C1 segment of cervical spinal cord (tissue), 14 donors: ENCODE measurements at places on chromosomes 7 and 10.

GRCh38 chr10:87723500-87723899, 63.8 kb downstream of the PAPSS2 start:
- no peak for DNase-seq

DNA sequence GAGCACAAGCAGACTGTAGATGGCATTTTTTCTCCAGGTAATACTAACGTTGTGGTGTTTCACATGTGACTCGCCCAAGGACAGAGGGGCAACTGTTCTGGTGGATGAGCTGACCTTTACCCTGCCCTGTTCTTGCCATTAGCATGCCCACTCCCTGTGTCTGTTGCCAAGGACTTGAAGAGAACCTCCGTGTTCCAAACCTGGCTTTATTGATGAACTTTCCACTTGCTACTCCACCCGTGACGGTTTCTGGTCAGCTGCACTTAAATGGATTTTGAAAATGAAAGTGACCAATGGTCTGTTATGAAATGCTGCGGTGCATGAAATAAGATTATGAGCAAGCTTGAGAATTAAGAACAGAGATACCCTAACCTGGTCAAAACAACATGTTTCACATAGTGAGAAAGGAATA, 30.4 kb downstream of the LRRC4 start:
- DNase-seq: no peak

- no peak for DNase-seq
Measured at GRCh38 chr7:113831556-113831955, 87.3 kb downstream of the PPP1R3A start.

DNA sequence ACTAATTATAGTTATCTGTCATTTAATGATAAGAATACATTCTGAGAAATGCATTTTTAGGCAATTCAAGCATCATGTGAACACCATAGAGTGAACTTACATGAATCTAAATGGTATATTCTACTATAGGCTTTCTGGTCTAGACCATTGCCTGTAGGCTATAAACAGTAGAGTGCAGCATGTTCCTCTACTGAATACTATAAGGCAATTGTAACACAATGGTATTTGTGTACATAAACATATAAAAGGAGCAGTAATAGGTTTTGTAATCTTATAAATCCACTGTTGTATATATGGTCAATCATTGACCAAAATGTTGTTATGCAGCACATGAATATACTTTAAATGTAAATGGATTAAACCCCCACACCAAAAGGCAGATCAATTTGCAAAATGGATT, 71.6 kb downstream of the AKR1C4 start:
- DNase-seq: no peak

GRCh38 chr7:55252386-55252785, 112.8 kb upstream of the LANCL2 start:
- no peak for DNase-seq

DNA sequence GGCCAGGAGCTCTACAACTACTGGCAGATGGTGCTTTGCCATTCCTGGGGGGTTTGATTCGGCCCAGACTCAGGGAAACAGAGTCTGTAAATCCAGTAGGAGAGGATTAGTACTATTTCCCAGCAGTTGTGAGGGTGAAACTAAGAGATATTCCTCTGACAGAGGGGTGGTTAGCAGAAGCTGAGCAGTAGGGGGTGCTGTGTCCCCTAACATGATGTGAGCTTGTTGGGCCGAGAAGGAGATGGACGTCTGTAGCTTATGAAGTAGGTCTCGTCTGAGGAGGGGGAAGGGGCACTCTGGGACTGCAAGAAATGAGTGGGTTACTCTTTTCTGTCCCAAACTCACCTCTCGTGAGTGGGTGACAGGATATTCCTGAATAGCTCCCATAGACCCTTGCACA, 179.2 kb upstream of the MBL2 start:
- no peak for DNase-seq

- no peak for DNase-seq
Measured at GRCh38 chr10:131909929-131910328, 9.1 kb downstream of the PPP2R2D start.

DNA sequence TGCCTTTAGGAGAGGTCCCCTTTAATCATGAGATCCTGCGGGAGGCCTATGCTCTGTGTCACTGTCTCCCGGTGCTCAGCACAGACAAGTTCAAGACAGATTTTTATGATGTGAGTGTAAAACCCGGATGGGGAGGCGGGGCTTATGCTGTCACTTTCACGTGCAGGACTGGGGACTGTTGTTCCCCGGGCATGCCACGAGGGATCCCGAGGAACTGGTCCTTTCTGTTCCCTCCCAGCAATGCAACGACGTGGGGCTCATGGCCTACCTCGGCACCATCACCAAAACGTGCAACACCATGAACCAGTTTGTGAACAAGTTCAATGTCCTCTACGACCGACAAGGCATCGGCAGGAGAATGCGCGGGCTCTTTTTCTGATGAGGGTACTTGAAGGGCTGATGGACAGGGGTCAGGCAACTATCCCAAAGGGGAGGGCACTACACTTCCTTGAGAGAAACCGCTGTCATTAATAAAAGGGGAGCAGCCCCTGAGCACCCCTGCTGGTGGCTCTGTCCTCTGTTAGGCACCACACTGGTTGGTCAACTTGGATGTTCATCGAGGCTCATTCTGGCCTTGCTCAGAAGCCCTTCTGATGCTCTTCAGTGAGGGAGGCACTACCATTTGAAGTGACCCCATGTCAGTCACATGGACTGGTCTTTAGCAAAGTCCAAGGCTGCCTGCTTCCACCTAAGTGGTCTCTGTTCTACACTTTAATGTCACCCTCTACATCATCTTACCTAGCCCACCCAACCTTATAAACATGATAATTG, 2.8 kb downstream of the COPS6 start:
- DNase-seq: no peak

- DNase-seq: no peak
Measured at GRCh38 chr7:20831451-20831850, 44.8 kb upstream of the SP8 start.

DNA sequence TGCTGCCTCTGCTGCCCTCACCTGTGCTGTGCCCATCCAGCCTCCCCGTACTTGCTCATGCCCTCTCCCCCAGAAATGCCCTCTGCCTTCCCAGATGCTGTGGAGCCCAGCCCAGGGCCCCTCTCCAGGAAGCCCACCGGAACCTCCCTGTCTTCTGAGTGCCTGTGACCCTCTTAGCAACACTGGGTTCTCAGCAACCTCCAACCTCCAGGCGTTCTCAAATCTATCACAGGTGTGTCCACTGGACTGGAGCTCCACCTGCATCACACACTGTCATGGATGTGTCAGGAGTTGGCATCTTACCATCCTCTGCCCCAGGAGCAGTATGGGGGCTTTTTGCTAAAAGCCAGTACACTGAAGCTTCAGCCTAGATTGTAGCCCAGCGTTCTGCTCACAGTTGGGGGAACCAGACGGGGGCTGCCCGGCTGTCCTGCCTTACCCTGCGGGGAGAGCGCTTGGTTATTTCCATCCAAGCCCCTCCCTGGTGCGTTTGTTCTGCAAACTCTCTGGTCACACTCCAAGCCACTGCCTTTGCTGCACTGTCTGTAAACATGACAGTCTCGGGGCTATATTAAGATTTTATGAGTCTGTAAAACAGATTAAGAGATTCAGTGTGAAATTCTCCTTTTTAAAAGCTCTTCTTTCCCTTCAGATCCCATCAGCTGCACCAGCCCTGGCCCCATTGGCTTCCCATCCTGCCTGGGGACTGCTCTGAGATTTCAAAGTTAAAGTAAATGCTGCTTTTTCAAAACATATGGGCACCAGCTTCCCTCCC, 71.3 kb upstream of the CPXM2 start:
- no peak for DNase-seq

- DNase-seq: no peak
Measured at GRCh38 chr7:149714910-149715471, 58.4 kb downstream of the ZNF467 start.
